Natural killer cell treated with Interleukin-12 subunit alpha and Interleukin-12 subunit beta and Interleukin-15 and Interleukin-18, amount 100 ng/mL, for 72 hours (primary cell): ENCODE measurements at places on chromosomes 1 and 21.

DNA sequence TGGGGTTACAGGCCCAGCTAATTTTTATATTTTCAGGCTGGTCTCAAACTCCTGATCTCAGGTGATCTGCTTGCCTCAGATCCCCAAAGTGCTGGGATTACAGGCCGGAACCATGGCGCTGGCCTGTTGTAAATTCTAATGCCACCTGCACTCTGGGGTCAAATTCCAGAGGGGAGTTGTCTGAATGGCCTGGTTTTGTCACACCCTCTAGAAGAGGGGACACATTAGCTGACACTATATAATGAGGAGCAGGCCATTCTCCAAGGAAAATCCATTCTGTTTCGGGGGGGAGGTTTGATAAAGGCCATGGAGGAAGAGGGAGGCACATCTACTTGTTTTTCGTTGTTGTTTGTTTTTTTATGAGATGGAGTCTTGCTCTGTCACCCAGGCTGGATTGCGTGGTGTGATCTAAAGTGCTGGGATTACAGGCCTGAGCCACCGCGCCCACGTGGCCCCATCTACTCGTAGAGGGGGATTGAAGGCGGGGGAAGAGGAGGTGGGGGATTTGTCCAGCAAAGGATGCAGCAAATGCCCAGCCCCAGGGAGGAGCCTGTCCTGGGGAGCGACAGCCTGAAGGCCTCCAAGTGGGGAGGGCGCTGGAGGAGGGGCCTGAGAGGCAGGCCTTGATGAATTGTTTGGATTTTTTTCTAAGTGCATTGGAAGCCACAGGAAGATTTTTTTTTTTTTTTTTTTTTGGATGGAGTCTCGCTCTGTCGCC lies 78.4 kb upstream of the SLC45A1 start:
- DNase-seq: no peak

DNA sequence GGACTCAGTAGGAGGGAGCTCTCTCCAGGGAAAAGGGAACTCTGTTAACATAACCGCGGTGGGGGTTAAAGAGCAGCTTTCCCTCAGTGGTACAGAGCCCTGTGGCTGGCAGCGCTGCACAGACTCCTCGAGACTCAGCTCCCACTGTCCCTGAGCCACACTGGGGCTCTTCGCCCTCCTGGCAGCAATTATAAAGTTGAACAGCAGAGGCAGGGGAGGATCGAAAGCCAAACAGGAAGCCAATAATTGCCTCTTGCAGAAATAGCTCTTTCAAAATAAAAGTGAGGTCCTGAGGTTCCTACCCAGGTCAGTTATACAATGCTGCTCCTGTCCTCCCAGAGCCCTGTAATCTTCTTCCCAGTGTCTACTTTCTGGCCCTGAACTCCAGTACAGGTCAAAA lies 77.0 kb downstream of the FAM78B start:
- DNase-seq: no peak

GRCh38 chr1:20416706-20417105 lies 69.3 kb downstream of the CAMK2N1 start:
- no peak for DNase-seq

GRCh38 chr1:31244326-31244725 lies 4.6 kb upstream of the NKAIN1 start:
- no peak for DNase-seq
